Activated CD4-positive, alpha-beta T cell treated with anti-CD3 and anti-CD28 coated beads, Interleukin-2, amount 50 U/mL, for 24 hours (primary cell): ENCODE measurements at places on chromosomes 1 and 21.
A peak's percentile ranks its signal among the peaks of the same experiment; 100 is the strongest.

GRCh38 chr1:225460737-225461532 is 33.1 kb upstream of the LBR start:
- DNase-seq: peak; percentile 42

DNA sequence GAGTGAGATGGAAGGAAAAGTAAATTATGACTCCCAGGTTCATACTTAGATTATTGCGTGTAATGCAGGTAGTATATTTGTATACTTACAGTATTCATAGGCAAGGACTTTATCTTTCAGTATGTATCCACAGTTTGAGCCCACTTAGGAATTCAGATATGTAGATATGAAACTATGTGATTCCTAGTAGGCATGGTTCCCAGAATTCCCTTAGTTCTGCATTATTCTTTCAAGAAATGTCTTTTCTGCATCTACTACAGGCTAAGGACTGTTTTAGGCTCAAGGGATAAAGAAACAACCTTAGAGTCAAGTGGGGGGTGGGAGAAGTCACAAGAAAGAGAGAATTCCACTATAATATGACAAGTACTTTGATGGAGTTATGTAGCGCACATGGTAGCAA is 13.8 kb downstream of the ANGPTL1 start:
- no peak for DNase-seq

DNA sequence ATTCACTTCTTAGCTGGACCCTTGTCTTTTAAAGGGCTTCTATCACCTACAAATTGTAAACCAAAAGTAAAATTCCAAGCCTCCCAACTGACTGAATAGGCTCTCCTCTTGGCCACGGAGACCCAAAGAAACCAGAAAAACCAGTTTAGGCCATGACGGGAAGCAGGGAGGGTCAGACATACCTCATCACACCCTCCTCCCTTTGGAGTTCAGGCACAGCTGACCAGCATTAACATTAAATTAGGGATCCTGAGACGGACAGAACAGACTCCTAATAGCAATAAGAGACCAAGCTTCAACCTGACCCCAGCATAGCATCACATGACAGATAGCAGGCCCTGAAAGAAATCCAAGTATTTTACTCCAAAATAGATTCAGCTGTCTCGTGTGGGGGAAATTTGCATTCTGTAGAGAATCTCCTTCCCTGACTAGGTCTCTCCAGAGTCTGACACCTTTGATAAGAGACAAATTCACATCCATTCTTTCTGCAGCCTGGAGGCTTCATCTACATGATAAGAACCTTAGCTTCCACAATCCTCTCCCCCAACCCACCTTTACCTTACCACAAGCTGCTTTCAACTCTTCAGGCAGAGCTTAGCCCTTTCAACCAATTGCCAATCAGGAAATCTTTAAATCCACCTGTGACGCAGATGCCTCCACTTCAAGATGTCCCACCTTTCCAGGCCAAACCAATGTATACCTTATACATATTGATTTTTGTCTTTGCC is 177.1 kb upstream of the RAB4A start:
- DNase-seq: no peak

DNA sequence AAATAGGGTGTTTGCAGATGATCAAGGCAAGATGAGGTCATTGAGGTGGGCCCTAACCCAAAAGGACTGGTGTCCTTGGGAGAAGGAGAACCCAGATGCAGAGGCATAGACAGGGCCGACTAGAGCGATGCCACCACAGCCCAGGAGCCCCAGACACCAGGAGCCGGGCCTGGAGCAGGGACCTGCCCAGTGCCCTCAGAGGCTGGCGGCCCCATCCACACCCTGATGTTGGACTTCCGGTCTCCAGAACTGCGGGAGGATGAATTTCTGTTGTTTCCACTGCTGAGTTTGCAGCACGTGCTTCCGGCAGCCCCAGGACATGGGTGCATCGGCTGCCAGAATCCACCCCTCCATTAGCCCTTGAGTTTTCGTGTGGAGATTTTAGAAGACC is 7.2 kb upstream of the ACTRT2 start:
- no peak for DNase-seq

DNA sequence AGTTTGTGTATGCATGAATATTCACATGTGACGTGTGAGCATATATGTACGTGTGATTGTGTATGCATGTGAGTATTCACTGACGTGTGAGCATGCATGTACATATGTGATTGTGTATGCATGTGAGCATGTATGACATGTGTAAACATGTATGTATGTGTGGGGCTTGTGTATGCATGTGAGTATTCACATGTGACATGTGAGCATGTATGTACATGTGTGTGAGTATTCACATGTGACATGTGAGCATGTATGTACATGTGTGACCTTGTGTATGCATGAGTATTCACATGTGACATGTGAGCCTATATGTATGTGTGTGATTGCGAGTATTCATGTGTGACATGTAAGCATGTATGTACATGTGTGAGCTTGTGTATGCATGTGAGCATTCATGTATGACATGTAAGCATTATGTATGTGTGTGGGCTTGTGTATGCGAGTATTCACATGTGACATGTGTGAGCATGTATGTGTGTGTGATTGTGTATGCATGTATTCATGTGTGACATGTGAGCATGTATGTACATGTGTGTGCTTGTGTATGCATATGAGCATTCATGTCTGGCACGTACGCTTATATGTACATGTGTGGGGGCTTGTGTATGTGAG is 47.8 kb downstream of the COL18A1 start:
- no peak for DNase-seq

- DNase-seq: no peak
Observed at GRCh38 chr1:115107516-115108260, 18.4 kb upstream of the TSPAN2 start.

DNA sequence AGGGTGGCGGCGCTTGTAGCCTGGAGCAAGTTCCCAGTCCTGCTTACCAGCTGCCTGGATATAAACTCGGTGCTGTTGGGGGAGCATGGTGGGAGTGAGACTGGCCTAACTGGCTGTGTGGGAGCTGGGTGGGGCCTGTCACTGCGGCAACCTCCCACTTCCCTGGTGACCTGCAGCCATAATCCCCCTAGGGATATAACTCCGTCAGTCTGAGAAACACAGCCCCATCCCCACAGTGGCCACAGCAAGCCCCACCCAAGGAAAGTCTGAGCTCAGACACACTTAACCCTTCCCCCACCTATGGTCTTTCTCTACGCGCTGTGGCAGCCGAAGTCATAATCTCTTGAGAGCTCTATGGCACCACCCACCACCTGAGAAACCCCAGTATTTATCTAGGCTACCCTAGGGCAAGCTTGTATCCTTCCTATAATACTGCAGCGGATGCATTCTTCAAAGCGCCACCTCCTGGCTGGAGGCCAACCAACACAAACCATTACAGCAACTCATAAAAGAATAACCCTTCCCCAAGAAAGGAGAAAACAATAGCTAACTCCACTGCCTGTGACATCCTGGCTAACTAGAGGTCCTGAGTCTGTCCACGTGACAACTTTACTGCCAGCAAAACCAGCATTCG is 57.4 kb downstream of the ZNF648 start:
- DNase-seq: no peak

DNA sequence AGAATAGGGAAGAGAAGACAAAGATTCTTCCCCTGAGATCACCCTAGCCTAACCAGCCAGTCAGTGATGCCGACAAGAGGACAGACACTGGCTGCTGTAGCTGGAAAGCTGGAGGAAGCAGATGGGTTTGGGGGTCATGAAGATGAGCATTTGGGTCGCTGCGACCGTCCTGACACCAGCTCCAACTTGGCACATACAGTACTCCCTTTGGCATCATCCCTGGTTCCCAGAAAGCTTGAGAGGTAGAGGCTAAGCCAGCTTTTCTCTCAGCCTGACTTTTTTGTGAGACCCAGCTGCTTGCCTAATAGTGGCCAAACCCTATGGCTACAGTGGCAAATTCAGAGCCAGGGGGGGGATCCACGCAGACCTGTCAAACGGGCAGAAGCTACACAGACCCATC is 43.0 kb upstream of the IKBKE start:
- DNase-seq: no peak

- DNase-seq: no peak
Observed at GRCh38 chr1:26218906-26219494, 15.0 kb upstream of the CEP85 start.

- DNase-seq: no peak
Observed at GRCh38 chr1:33397125-33397506, 33.8 kb downstream of the PHC2 start.

DNA sequence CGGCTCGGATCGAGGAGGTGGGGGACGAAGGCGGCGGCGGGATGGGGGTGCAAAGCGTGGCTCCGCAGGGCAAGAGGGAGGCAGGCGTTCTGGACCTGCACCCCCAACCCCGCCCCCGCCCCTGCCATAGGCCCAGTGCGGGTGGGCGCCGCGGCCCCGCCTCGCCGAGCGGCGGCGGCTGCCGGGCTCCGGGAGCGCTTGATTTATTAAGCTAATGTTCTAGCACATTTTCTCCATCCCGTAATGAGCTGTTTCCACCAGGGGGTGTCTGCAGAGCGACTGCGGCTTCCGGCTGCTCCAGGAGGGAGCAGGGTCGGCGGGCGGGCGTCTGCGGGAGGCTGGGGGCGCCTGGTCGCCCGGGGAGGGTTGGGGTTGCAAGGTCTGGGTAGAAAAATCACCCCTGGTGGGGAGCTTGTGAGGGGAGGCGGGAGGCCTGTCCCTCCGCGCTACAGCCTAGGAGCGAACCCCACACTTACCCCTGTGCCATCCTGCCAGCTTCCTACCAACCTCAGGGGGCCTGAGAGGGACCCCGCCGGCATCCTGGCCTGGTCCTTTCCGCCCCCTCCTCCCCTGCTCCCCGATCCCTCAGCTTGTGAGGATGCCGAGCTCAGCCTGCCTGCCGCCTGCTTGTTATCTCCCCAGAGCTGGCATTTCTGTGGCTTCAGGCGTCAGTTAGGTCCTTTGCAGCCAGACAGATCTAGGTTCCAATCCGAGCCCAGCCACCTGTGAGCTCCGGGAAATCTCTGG is 48.5 kb upstream of the ACOT11 start:
- no peak for DNase-seq

DNA sequence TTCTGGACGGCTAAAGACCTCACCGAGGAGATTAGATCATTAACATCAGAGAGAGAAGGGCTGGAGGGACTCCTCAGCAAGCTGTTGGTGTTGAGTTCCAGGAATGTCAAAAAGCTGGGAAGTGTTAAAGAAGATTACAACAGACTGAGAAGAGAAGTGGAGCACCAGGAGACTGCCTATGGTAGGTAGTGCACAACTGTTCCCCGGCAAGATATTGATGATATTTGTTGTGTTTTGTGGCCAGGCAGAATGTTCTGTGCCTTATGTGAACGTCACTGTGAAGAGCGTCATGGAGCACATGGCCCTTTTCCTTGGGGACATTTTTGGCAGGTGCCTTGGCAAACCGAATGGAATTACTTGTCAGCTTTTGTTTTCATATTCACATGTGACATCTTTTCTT is 191.7 kb downstream of the DISC1 start:
- DNase-seq: no peak

GRCh38 chr1:89605692-89606091 is 27.2 kb upstream of the LRRC8C start:
- DNase-seq: no peak

- no peak for DNase-seq
Observed at GRCh38 chr1:9239622-9240401, 5.2 kb downstream of the H6PD start.

- no peak for DNase-seq
Observed at GRCh38 chr1:208934933-208935332, 648.6 kb upstream of the CAMK1G start.

GRCh38 chr1:88145752-88146151 is 538.3 kb upstream of the PKN2 start:
- DNase-seq: no peak

- no peak for DNase-seq
Observed at GRCh38 chr1:165173818-165174217, 182.7 kb downstream of the LMX1A start.

GRCh38 chr1:43824795-43825194 is 108.8 kb upstream of the ARTN start:
- no peak for DNase-seq

DNA sequence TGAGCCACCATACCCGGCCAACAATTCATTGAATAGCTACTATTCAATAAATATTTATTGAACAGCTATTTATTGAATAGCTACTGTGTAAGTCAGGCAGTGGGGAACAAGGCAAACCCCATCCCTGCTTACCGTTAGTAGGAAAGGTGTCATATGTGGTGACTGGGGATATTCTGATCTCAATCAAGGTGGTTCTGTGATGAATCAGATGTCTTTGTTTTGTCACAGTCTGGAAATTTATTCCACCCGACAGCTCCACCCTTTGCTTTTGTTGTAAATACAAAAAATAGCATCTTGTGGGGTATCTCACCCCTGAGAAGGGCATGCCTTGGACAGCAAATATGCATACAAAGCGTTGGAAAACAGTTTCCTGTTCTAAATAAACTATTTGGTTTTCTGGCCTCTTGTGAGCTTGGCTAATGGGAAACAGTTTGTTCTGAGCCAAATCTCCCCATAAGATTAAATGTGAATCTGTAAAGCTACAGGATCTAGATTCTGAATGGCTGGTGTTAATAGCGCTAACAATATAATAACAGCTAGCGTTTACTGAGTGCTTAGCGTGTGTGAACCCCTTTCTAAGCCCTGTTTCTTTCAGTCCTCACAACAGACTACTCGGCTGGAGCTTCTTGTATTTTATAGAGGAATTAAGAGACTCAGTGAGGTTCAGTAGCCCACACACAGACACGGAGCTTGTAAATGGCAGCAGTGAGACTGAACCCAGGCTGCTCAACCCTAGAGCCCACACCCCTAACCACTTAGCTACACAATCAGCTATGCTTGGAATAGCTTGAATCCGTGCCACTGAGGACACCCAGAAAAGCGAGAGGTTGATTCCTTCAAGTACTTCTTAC is 5.5 kb downstream of the PDPN start:
- no peak for DNase-seq

GRCh38 chr1:196142111-196142640 is 466.1 kb downstream of the KCNT2 start:
- no peak for DNase-seq

GRCh38 chr1:212968368-212968863 is 18.1 kb downstream of the VASH2 start:
- DNase-seq: no peak

- no peak for DNase-seq
Observed at GRCh38 chr1:239570878-239571277, 184.5 kb downstream of the CHRM3 start.

- DNase-seq: no peak
Observed at GRCh38 chr1:165595246-165595938, 35.6 kb upstream of the MGST3 start.

DNA sequence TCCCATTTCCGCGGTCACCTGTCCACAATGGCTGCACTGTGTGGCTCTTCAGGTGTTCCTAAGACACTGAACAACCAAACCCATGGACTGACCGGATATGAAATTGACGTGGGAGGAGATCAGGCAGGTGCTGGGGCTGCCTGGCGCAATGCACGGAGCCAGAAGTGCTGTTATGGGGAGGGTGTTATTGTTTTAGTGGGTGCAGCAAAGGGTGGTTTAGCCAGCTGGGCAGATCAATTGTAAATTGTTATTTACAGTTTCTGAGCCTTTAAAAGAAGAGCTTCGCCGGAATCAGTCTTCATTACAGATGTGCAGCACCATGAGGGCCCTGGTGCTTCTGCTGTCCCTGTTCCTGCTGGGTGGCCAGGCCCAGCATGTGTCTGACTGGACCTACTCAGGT is at the start of gene CA6:
TSS of gene CA6 (plus strand) at position 301 of the 400 bp plus-strand sequence. CDS start at position 320, 19 bp downstream.
- DNase-seq: no peak

- no peak for DNase-seq
Observed at GRCh38 chr1:187074445-187075048, 245.8 kb downstream of the PLA2G4A start.

- DNase-seq: no peak
Observed at GRCh38 chr21:28078126-28078525, 914.6 kb downstream of the LTN1 start.
